CD4-positive, alpha-beta T cell treated with Interleukin-6 at 100 ng/mL for 8 hours (primary cell): ENCODE measurements at places on chromosomes 6 and 20.
A peak's percentile ranks its signal among the peaks of the same experiment; 100 is the strongest.

DNA sequence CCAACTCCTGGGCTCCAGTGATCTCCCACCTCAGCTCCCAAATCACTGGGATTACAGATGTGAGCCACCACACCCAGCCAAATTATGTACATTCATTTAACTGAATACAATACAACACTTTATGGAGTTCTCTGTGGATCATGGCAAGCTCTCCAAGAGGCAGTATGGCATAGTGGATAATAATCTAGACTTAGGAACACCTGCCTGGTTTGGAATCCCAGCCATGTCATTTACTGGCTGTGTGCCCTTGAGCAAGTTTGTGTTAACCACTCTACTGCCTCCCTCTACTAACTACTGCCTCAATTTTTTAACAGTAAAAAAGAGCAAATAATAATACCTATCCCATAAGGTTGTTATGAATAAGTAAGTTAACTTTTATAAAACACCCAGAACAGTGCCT, 1.9 kb upstream of the ETV7 start:
- no peak for DNase-seq

DNA sequence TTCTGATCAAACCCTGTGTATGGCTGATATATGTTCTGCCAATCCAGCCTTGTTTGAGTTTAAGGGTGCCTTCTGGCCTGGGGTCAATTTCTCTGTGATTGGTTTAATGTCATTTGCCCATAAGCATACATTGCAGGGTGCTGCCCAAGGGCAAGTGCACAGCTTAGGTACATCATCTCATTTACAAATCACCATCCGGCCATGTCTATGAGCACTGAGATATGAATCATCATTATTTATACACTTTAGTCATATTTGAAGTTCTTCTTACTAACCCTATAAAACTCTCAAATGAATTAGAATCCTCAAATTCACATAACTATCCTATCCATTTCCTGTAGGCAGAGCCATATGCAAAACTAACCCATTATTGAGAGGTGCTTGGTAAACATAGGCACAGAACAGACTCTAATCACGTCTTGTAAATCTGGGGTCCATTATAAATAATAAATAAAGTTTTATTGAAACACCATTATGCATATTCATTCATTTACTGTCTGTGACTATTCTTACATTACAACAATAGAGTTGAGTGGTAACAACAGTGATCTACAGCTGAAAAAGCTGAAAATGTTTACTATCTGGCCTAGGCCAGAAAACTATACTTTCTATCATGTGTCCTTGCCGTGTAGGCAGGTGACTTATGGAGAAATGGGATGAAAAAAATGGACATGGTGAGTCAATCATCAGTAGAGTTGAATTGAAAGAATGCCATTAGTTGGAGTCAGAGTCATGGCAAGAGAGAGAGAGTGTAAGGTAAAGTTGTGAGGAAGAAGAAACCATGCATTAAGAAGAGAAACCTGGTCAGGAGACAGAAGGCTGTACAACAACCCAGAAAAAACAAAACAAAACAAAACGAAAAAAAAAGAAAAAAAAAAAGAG, 25.0 kb downstream of the KCNQ5 start:
- no peak for DNase-seq

- DNase-seq, result no peak
These were observed 98.8 kb downstream of the CCDC170 start for GRCh38 chr6:151592449-151593159.

DNA sequence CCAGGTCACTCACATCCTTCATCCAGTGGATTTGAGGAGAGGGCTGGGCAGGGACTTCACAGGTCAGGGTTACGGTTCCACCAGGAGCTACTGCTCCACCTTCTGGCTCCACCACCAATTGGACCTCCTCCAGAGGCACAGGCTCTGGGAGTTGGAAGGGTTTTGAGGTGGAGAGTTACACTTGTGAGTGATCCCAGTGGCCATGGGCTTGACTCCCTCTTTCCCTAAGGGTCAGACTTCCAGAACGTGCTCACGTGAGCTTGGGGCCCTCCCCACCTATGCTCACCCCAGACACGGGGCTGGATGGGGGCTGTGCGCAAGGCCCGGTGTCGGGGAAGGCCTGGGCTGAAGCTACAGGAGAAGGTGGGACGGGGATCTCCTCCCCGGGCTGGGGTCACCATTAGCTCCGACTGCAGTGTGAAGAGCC, 1.5 kb downstream of the AGER start:
- no peak for DNase-seq

- DNase-seq, result no peak
These were observed 420.1 kb downstream of the CDKAL1 start for GRCh38 chr6:20954315-20954714.

GRCh38 chr6:6918216-6918983, 189.4 kb upstream of the RREB1 start:
- no peak for DNase-seq

DNA sequence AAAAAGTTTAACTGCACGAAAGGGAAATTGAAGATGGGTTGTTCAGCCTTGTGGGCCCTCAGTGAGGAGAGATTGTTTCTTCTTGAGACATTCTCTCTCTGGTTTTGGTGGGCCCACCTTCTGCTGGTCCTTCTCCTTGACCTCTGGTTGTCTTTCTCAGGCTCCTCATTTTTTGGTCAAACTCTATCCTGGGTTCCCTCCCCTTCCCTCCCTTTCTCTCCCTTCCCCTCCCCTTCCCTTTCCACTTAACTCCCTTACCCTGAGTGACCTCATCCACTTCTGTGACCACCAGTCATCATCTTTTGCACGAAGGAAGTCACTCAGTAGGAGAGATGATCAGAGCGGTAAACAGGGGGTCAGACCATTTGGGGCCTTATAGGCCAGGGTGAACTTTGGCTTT, 71.5 kb upstream of the RALY start:
- no peak for DNase-seq

DNA sequence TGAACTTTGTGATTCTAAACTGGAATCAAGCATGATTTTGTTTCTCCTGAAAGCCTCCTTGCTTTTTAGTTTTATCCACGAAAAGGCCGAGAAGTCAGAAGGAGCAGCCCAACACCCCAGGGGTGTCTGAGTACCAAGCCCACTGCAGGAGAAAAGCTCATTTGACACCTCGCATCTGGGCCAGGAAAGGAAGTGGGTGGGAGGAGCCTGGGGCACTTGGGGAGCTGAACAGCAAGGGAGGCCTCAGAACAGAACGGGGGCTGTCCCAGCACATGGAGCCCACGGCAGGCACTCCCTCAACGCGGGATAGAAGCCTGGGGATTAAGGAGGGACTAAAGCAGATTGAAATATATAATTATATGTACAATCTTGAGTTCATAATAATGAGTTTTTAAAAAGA, 6.6 kb downstream of the KIF25 start:
- DNase-seq, result no peak

DNA sequence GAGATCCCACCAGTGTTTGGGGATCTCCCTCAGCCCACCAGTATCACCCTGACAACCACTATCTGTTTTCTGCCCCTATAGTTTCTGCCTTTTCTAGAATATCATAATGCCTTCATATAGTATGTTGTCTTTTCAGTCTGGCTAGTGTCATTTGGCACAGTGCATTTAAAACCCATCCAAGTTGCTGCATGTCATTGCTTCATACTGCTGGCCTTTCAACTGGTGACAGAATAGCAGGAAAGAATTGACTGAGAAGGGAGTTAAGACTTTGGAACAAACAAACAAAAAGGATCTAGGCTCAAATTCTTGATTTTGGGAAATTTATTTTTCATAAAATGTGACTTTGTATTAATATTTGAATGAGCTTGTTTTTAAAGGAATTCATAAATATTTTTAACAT, 4.5 kb downstream of the LMBRD1 start:
- no peak for DNase-seq

DNA sequence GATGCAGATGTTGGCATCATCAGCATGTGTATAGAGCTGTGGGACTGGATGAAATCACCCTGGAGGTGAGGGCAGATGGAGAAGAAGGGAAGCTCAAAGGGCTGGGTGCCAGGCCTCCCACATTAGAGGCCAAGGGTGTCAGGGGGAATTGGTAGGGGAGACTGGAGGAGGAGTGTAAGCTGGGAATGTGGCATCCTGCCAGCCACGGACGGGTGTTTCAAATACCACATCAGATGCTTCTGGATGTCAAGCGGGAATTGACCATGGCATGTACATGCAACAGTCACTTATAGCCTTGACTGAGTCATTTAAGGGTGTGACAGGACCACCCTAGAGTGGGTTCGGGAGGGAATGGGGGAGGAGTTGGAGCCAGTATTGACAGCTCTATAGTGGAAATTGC, 9.6 kb downstream of the ERGIC3 start:
- no peak for DNase-seq

- no peak for DNase-seq
These were observed 139.1 kb upstream of the KCNG1 start for GRCh38 chr20:51162015-51162414.

GRCh38 chr6:111823831-111824607, 49.2 kb downstream of the FYN start:
- peak; percentile 39 for DNase-seq

- DNase-seq, result no peak
These were observed 106.2 kb downstream of the KIF13A start for GRCh38 chr6:17881085-17881858.

- DNase-seq, result no peak
These were observed 136.8 kb upstream of the BTBD3 start for GRCh38 chr20:11780765-11781369.

- peak; percentile 31 for DNase-seq
These were observed 99.4 kb downstream of the BFSP1 start for GRCh38 chr20:17431621-17432364.

GRCh38 chr6:135939208-135939591, 87.7 kb downstream of the PDE7B start:
- DNase-seq, result no peak

DNA sequence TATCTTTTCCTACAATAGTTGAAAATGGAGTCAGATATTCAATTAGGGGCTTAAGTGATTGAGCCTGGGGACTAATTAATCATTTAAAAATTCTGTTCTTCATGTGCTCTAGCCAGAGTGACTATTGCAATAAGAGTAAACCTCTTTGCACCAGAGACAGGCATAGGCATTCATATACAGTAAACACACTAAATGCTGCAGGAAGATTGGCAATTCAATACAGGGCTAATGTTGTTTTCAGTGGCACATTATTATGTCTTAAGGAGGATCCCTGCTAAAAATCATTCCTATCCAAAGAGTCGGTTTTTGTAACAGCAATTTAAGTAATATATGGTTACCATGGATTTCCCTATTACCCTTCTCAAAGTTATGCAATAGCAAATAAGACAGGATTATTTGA, 1.2 kb downstream of the PDE7B start:
- DNase-seq, result no peak

- DNase-seq, result no peak
These were observed 10.8 kb downstream of the GPR31 start for GRCh38 chr6:167146977-167147376.

GRCh38 chr6:45447005-45447404, 69.3 kb upstream of the SUPT3H start:
- no peak for DNase-seq

- no peak for DNase-seq
These were observed 54.5 kb downstream of the TRMT11 start for GRCh38 chr6:126040826-126041225.

DNA sequence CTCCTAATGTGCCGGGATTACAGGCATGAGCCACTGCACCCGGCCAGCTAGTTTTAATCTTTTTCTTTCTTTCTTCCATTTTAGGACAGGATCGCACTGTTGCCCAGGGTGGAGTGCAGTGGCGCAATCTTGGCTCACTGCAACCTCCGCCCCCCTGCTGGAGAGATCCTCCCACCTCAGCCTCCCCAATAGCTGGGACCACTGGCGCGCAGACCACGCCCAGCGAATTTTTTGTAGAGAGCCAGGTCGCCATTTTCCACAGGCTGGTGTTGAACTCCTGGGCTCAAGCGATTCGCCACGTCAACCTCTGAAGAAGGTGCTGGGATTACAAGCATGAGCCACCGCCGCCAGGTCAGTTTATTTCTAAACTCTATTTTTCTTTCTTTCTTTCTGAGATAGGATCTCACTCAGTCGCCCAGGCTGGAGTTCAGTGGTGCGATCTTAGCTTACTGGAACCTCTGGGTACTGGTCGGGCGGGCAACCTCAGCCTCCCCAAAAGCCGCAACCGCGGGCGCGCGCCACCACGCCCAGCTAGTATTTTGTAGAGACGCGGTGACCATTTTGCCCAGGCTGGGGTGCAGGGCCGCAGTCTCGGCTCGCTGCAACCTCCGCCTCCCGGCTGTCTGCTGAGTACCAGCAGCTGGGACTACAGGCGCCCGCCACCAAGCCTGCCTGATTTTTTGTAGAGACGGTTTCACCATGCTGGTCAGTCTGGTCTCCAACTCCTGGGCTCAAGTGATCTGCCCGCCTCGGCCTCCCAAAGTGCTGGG, 20.0 kb upstream of the LIN28B start:
- no peak for DNase-seq

DNA sequence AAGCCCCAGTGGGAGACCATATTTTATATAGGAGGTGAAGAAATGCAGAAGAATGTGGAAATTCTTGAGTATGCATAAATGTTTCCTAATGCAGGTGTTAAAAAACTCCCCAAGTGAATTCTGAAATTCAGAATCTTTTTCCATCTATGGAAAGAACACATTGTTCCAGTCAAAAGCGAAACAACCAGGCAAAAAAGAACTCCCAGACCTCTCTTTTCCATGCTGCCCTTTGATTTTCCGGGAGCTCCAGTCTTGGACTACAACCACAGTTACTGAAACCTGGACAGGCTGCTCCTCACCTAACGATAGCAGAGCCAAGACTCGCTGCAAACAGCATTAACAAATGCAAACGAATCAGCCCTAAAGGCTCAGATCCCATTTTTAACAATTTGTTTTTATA, 108.7 kb upstream of the CNKSR3 start:
- DNase-seq, result no peak

DNA sequence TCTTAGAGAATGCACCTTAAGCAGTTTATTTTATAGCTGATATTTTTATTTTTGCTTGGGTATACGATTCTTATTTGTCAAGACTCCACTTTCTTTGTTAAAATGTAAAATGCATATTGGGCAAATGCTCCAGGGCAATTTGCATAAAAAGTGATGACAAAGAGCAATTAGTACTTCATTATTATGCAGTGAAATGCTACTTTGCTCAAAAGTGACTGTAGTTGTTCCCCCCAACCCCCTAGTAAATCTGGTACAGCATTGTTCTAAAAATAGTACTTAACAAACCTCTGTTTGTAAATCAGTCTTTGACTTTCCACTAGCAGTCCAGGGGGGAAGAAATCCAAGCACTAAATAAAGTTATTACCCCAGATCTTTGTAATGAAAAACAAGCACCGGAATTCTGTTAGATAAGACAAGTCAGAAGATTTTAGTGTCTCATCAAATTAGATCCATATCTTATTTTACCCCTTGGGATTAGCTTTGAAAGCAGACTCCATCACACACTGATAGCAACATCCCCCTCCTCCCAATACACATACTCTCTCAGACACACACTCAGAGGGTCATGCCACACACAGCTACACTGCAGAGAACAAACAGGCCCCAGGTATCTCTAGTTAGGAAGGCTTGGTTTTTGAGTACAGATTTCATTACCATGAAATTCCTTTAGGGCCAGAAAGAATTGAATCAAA, 32.9 kb upstream of the BACH2 start:
- no peak for DNase-seq
